Osteocyte (in vitro differentiated cells): ENCODE measurements at places on chromosomes 5 and 9. TPM values are rescaled to one million over a fixed set of nuclear protein-coding genes. Genes with fewer than 3 reads are reported as not detected.

Gene SH2D3C
- total RNA-seq, result 19.3 and 20.4 TPM in 2 replicates

Gene CARTPT
- total RNA-seq, result not detected in 2 replicates

DNA sequence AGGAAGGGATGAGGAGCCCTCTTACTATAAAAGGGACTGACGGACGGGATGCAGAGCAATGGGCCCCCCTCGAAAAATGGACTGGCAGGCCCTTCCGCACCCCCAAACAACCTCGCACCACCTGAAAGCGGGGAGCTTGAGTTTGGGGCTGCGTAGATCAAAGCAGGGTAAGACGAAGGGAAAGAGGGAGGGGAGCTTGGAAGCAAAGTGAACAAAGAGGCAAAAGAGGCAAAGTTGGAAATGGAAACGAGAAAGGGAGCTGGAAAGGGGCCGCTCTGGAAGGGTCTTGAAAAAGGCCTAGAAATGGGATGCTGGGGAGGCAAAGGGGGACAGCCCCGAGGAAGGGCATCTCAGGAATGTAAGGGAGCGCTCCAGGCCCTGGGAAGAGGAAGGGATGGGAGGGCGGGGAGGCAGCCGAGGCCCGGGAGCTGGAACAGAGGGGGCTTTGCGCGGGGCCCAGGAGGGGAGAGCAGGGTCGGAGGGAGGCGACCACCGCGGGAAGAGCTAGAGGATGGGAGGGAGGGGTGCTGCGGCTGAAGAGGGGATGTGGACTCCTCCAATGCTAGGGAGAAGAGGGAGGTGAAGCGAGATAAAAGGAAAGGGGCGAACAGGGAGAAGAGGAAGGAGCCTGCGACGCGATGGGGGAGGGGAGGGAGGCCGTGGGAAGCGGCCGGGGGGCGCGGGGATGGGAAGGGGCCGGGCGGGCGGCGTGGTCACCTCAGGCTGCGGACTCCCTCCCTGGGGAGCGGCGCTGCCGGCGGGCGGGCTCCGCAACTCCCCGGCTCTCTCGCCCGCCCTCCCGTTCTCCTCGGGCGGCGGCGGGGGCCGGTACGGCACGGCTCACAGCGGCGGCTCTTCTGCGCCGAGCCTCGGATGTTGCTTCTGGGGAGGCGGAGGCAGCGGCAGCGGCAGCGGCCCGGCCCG, 577 bp downstream of the RNF145 start:
- H3K27me3 ChIP-seq, result no peaks in the 10 kb centered on the region
- H3K27ac ChIP-seq, result peak overlapping the region; percentile 97
- no peak for DNase-seq

DNA sequence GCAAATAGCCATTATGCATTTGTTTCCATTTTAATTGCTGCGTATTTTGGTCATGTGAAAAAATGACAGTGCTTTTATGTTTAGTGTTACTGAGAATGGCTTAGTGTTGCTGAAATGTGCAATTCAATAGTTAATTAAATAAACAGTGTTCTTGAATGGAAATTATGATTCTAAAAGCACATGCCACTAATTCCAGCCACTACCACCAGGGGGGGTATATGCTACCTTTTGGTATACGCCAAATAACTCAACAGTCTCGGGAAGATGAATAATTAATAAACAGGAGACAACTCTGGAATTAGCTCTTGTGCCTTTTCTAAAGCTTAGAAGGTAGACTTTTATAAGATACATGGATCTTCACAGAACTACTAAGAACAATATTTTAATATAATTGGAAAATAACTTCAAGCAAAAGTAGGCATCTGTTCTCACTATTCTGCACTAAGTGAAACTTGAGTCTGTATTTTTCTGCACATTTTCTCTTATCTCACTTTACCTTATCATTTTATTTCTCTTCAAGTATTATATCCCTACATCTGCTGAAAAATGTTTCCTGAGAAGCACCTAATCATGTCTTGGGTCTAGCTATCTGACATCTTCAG, 83.5 kb upstream of the MINAR2 start:
- no peaks in the 10 kb centered on the region for H3K4me1 ChIP-seq
- H3K4me3 ChIP-seq, result no peak overlapping the region
- H3K27me3 ChIP-seq, result no peaks in the 10 kb centered on the region
- DNase-seq, result no peak
- H3K27ac ChIP-seq, result no peak overlapping the region

GRCh38 chr5:119301906-119302305, 53.9 kb upstream of the TNFAIP8 start:
- H3K4me1 ChIP-seq, result peaks cover 56% of the 10 kb centered on the region
- no peak overlapping the region for H3K27ac ChIP-seq
- H3K4me3 ChIP-seq, result no peak overlapping the region
